ENCODE measurements at places on chromosomes 5 and 9.

GRCh38 chr9:76846297-76846696, 59.6 kb downstream of the PRUNE2 start:
- DNase-seq, result no peak

- DNase-seq, result no peak
Measured at GRCh38 chr5:100832252-100833230, 70.5 kb downstream of the ST8SIA4 start.

DNA sequence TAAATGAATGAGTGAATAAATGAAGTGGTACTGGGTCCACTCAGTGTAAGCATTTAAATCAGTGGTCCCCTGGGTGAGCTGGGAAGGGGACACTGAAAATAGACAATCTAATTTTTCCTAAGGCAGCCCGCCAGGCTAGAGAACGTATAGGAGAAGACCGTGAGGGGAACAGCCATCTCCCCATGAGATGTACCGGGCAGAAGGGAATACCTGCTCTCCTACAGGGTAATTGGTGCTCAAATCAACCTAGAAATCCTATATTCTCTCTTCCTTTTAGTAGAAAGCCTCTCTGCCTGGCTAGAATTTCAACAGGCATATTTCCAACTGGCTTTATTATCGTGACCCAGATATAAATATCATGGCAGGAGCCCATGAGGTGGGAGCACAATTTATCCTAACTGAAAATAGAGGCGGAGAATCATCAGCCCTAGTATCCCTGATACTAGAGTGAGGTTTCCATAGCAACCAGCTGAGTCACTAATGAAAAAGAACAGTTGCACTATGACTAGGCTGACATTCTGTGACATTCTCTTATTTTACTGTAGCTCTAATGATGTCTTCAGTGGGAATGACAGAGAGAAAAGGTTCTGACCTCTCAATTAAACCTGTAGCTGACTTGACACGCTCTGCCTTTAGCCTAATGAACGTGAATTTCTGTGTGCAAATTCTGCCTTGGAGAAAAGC, 96.5 kb upstream of the CAST start:
- DNase-seq, result no peak

- no peak for DNase-seq
Measured at GRCh38 chr5:27911216-27911615, 872.8 kb upstream of the CDH9 start.

Measured in cortex of kidney (tissue), 1 donor.